ENCODE measurements at places on chromosomes 1 and 21. TPM values are rescaled to one million over a fixed set of nuclear protein-coding genes. Genes with fewer than 3 reads are reported as not detected.

The CHD5 gene
- 0.57 TPM for total RNA-seq

The BLACAT1 gene
- not detected for total RNA-seq

GRCh38 chr1:156101880-156102279 is 12.6 kb upstream of the LMNA start:
- H3K27ac ChIP-seq: peak overlapping the region; percentile 95
- H3K4me3 ChIP-seq: no peak overlapping the region
- H3K36me3 ChIP-seq: no peaks in the 10 kb centered on the region
- H3K4me1 ChIP-seq: peaks cover 71% of the 10 kb centered on the region
- DNase-seq: peak; percentile 61

- no peaks in the 10 kb centered on the region for H3K27me3 ChIP-seq
- peaks cover 27% of the 10 kb centered on the region for H3K36me3 ChIP-seq
- no peak overlapping the region for H3K4me3 ChIP-seq
- no peak for DNase-seq
Observed at GRCh38 chr21:36325373-36326010, 5.5 kb downstream of the MORC3 start.

DNA sequence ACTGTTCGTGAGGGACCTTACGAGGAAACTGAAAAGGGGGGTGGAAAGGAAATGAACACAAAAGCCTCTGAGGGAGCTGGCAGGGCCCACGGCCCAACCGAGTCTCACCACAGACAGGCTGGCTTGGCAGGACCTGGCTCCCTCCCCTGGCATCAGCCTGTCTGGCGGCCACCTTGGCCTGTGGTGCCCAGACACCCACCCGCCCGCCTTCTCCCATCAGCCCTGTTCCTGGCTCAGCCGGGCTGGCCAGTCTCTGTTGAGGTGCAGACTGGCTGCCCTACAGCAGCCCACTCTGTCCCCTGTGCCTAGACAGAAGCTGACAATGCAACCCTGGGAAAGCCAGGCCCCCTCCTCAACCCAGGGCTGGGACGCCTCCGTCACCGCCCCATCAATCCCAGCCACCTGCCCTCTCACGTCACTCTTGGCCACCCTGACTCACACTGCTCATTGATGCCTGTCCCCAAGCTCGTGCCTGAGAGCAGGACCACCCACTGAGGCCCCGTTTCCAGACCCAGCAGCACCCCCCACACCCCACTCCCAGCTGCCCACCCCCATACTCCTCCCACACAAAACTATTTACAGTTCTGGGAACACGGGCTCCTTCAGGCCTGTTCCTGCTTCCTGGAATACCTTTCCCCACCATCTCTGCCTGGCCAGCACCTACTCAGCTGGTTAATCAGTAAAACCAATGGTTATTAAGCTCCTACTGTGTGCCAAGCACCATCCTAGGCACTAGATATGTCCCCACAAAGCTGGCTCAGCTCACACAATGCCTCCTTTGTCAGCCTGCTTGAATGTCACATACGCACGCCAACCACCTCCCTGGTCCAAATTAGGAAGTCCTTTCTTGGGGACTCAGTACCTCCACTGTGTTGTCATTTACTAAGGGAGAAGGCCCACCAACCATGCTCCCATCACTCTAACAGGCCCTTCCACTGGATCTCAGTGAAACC is 22.7 kb downstream of the SDC3 start:
- DNase-seq: no peak
- H3K4me3 ChIP-seq: no peak overlapping the region
- H3K36me3 ChIP-seq: no peaks in the 10 kb centered on the region

DNA sequence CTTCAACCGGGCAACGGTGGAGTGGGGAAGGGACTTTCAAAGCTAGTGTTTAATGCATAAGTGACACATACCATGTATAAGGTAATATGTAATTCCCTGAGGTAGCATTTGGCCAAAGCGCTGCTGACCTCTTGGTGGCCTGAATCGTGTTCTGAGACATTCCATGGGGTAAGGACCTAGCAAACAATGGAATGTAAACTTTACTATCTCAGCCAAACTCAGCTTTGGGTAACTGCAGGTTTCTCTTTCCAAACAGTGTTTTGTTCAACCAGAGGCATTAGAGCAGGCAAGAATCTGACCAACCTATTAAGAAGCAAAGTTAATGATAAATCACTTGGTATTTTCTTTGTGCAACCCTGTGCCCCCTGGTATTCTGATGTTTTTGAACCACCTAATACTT is 22.0 kb downstream of the TGFB2 start:
- H3K27ac ChIP-seq: no peak overlapping the region
- DNase-seq: no peak
- H3K4me3 ChIP-seq: no peak overlapping the region

DNA sequence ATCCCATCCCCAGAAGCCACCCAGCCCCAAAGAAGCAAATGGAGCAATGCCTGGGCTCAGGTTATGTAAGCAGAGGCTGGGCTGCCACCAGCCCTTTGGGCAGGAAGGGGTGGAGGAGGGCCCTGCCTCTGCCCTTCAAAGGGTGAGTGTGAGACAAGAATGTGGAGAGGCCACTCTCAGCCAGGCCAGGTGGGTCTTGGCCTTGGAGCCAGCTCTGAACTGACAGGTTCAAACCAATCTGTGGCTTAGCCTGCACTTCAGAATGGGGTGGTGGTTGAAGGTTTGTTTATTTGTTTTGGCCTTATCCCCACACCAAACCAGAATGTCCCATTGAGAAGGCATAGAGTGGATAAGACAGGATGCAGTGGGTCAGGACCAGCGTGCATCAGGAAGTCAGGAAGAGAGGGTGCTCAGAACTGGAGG is 29.8 kb downstream of the C1orf116 start:
- H3K4me3 ChIP-seq: no peak overlapping the region
- no peaks in the 10 kb centered on the region for H3K27me3 ChIP-seq
- no peak for DNase-seq
- H3K4me1 ChIP-seq: no peaks in the 10 kb centered on the region
- no peak overlapping the region for H3K27ac ChIP-seq

DNA sequence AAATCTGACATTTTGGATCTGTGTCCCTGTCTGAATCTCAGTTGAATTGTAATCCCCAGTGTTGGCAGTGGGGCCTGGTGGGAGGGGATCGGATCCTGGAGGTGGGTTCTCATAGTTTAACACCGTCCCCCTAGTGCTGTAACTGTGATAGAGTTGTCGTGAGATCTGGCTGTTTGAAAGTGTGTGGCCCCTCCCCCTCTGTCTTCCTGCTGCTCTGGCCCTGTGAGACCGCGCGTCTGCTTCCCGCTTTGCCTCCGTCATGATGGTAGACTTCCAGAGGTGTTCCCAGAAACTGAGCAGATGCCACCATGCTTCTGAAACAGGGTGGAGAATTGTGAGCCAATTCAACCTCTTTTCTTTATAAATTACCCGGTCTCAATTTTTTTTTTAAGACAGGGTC is 25.0 kb downstream of the AGPAT3 start:
- DNase-seq: no peak
- H3K4me3 ChIP-seq: no peak overlapping the region
- no peaks in the 10 kb centered on the region for H3K36me3 ChIP-seq
- H3K27ac ChIP-seq: no peak overlapping the region
- peaks cover 8% of the 10 kb centered on the region for H3K4me1 ChIP-seq
- H3K27me3 ChIP-seq: no peaks in the 10 kb centered on the region

GRCh38 chr1:46437723-46438122 is 43.6 kb downstream of the FAAH start:
- H3K27ac ChIP-seq: no peak overlapping the region
- DNase-seq: no peak

All from heart right ventricle (tissue), 16 donors.